Stimulated activated CD4-positive, alpha-beta T cell treated with anti-CD3 and anti-CD28 coated beads, Interleukin-12 subunit alpha, Interleukin-12 subunit beta, amount 100 ng/mL, for 48 hours (primary cell): ENCODE measurements at places on chromosomes 5 and 9.

DNA sequence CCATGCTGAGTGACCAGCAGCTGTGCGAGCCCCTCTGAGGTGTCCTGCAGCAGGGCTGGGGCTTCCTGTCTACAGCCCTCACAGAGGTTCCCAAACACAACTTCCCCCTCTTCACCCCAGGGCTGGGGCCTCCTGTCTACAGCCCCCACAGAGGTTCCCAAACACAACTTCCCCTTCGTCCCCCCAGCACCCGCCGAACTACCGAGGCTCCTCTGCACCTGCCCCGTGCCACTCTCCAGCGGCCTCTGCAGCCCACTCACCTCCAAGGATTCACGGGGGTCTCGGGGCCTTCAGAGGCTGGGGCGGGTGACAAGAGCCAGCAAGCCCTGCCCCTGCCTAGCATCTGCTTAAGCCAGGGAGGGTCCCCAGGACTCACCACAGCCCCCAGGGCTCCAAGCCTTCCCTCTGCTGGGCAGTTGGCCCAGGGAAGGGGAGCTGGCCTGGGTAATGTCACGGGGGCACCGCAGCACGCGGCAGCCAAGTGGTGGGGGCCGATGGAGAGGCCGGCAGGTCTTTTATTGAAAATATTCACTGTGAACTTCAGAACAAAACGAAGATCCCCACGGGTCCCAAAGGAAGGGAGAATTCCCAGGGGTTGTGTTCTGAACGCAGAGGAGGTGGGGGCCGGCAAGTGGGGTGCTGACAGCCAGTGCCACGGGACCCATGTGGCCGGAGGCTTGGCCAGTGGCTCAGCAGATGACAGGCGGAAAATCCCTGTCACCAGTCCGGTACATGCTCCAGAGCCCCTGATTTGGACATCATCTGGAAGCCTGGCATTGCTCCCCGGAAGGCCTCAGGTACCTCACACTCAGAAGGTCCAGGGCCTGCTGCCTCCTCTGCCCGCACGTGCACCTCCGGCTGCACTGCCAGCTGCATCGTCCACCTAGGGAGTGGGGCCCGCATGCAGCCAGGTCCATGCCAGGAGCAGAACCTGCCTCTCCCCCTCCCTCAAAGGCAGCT lies 125.3 kb downstream of the ADAMTS2 start:
- no peak for DNase-seq

- DNase-seq, result peak; percentile 5
Observed at GRCh38 chr5:69364414-69364813, 4.9 kb downstream of the AK6 start.

DNA sequence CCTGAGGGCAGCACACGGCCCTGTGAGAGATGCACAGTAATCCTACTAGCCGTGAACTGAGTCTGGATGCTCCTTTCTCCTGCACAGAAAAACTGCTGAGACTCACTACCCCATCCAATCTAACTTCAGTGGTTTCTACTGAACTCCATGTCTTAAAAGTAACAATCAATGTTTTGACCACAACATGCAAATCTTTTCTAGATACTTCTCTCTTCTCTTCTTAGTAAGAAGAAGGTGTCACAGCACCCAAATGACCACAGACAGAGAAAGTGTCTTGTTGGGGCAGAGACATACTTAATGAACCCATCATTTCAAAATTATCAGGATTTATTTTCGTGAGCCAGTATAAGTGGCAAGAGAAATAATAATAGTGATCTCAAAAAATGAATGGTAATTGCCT lies 285.8 kb upstream of the MEF2C start:
- no peak for DNase-seq

- no peak for DNase-seq
Observed at GRCh38 chr5:169398515-169398914, 97.6 kb upstream of the SLIT3 start.

DNA sequence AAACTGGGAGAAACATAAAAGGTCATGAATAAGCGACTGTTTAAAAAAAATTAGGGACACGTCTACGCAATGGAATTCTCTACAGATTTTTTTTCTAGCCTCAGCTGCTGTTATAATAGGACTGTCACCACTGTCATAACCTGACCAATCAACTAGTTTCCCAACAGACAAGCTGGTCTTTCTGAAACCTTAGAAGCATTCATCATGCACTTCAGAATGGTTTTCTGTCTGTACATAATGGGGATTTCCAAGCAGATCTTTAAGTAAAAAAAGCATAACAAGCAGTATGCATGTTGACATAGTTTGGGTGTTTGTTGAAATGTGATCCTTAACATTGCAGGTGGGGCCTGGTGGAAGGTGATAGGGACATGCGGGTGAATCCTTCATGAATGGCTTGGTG lies 58.3 kb upstream of the SEMA6A start:
- DNase-seq, result no peak
